CD8-positive, alpha-beta memory T cell (primary cell): ENCODE measurements at places on chromosomes 5 and 9. TPM values are rescaled to one million over a fixed set of nuclear protein-coding genes. Genes with fewer than 3 reads are reported as not detected.

Gene RAB3C
- total RNA-seq, result not detected

Gene VLDLR
- 2.6 TPM for total RNA-seq

Gene LCN6
- total RNA-seq, result not detected

Gene CDC25C
- total RNA-seq, result 4.3 TPM

Gene GRM6
- not detected for total RNA-seq

Gene SUSD3
- 11.3 TPM for total RNA-seq

Gene IFNA21
- not detected for total RNA-seq

Gene ALDH1A1
- total RNA-seq, result 0.26 TPM

Gene NUTM2F
- not detected for total RNA-seq

Gene SLCO6A1
- total RNA-seq, result not detected

Gene INSL4
- total RNA-seq, result not detected
